ENCODE measurements at places on chromosomes 12 and 14. TPM values are rescaled to one million over a fixed set of nuclear protein-coding genes. Genes with fewer than 3 reads are reported as not detected.
A peak's percentile ranks its signal among the peaks of the same experiment; 100 is the strongest.

MYF5 gene
- polyA plus RNA-seq = not detected

GRCh38 chr12:68958322-68958721 is 25.4 kb upstream of the CPM start:
- no peaks in the 10 kb centered on the region for H3K27me3 ChIP-seq
- no peak overlapping the region for H3K27ac ChIP-seq
- H3K4me3 ChIP-seq = no peak overlapping the region
- no peaks in the 10 kb centered on the region for H3K36me3 ChIP-seq
- no peaks in the 10 kb centered on the region for H3K4me1 ChIP-seq
- DNase-seq = no peak

GRCh38 chr12:60926256-60926655 is 1330.4 kb downstream of the SLC16A7 start:
- H3K27me3 ChIP-seq = no peaks in the 10 kb centered on the region
- H3K4me3 ChIP-seq = no peak overlapping the region
- DNase-seq = no peak
- no peaks in the 10 kb centered on the region for H3K4me1 ChIP-seq
- no peaks in the 10 kb centered on the region for H3K36me3 ChIP-seq
- H3K27ac ChIP-seq = no peak overlapping the region

GRCh38 chr12:122501489-122501989 is 807 bp upstream of the ZCCHC8 start:
- H3K27me3 ChIP-seq = no peaks in the 10 kb centered on the region
- no peaks in the 10 kb centered on the region for H3K4me1 ChIP-seq
- peak overlapping the region; percentile 98 for H3K27ac ChIP-seq
- no peak overlapping the region for H3K4me3 ChIP-seq
- DNase-seq = no peak
- peaks cover 12% of the 10 kb centered on the region for H3K36me3 ChIP-seq
